ENCODE measurements at places on chromosomes 6 and 20.

DNA sequence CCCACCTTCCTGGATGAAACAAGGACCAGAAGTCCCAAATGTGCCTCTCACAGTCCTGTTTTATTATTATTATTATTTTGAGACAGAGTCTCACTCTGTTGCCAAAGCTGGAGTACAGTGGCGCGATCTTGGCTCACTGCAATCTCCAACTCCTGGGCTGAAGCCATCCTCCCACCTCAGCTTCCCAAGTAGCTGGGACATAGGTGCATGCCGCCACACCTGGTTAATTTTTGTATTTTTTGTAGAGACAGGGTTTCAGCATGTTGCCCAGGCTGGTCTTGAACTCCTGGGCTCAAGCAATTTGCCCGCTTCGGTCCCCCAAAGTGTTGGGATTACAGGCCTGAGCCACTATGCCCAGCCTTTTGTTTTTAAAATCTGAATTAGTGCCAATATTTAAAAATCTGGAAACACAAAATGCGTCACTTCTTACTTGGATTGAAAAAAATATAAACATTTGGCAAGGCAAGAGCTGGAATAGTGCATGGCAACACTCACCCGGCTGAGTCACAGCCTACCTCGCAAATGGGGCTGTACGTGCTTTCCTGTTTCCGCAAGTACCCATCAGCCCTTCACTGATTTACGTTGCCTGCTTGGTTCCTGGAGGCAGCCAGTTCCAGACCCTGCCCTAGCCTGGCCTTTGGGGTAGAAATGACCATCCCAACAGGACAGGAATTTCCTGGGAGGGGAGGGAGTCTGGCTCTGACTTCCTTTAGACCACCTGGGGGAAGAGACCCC, 6.3 kb downstream of the SDCBP2 start:
- DNase-seq = peak; percentile 75

DNA sequence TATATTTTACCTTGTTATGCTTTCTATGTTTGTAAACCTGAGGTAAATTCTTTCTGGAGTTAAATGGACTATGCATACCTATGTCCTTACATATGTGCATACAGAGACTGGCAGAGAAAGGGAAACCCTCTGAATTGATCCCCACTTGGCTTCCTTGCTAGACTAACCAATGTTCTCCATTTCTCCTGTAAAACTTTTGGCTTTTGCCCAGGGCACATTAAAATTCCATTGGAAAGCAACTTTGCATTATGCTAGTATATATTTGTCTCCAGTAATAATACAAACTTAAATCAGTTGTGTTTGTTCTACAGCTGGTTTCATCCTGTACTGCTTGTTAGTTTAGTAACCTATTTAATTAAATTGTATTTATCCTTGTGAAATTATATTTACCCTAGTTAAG, 646.0 kb upstream of the MARCKS start:
- DNase-seq = no peak

DNA sequence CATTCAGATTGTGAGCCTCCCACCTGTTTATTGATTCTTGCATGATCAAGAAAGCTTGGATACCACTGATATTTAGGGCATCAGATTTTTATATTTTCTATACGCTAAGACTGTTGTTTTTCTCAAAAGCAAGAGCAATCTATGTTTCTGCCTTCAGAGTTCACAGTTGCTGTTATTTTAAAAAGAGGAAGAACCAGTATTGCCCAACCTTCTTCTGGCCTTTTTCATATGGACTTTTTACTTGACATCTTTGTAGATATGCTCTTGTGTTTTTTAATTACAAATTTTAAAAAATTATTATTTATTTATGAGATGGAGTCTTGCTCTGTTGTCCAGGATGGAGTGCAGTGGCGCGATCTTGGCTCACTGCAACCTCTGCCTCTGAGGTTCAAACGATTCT, 28.9 kb downstream of the SLC17A5 start:
- no peak for DNase-seq

- no peak for DNase-seq
These were observed 111.8 kb downstream of the MAP7 start for GRCh38 chr6:136438441-136438840.

- DNase-seq = no peak
These were observed 2.3 kb downstream of the KLHDC3 start for GRCh38 chr6:43016176-43016942.

DNA sequence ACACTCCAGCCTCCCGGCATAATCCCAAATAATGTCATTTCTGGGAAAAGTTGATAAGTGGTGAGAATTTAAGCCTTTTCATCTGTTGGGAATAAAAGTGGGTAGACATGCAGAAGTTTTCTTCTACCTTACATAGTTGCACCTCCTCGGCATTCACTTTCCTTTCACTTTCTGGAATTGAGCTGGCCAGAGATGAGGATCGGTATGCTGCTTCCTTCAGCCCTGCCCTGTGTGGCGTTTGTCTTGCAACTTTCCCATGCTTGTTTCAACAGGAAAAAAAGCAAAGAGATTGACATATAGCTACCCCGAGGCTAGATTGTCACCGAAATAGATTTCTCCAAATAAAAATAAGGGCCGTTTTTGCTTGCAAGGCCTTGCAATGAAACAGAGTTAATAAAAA, 65.8 kb upstream of the JAG1 start:
- DNase-seq = no peak

- no peak for DNase-seq
These were observed 7.7 kb downstream of the TREML2 start for GRCh38 chr6:41193171-41193734.

DNA sequence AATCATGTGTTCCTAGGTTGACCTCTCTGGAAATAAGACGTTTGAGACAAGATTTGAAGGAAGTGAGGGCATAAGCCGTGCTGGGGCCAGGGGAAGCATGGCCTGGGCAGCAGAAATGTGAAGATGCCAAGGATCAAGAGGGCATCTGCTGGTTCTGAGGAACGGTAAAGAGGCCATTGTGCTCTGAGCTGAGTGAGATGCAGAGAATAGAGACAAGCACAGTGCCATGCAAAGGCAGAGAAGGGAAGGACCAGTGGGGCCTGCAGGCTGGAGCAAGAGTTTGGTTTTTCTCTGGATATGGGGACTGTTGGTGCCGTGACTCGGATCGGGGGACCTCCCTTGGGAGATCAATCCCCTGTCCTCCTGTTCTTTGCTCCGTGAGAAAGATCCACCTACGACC, 50.8 kb downstream of the SMPDL3A start:
- no peak for DNase-seq

- DNase-seq = no peak
These were observed 53.7 kb downstream of the SH3BGRL2 start for GRCh38 chr6:79684876-79685275.

GRCh38 chr6:111631903-111632460, 26.3 kb upstream of the TRAF3IP2 start:
- DNase-seq = no peak

- no peak for DNase-seq
These were observed 56.6 kb downstream of the MMUT start for GRCh38 chr6:49406250-49406970.

DNA sequence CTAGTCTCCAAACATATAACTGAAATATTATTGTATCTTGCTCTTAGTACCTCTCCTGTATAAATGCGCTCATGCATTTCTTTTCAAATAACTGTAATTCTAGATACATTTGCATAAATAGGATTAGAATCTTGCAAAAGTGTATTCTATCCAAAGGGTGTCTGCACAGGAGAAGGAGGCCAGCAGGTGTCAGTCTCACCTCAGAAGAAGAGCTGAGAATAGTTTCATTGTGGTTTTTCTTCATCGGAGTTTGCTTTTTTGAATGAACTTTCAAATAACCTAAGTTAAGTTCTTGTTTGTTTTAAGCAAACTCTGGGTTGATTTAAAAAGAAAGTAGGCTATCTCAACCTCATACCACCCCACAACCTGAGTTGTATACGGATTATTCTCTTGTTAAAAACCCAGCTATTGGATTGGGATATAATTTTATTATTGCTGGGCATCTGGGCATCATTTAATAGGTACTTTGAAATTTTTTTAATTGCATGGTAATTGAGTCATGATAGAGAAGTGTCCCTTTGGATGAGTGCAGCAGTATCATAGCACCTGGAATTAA, 125.0 kb upstream of the MLIP start:
- DNase-seq = no peak

GRCh38 chr6:111674413-111674812, 68.7 kb upstream of the TRAF3IP2 start:
- DNase-seq = no peak

DNA sequence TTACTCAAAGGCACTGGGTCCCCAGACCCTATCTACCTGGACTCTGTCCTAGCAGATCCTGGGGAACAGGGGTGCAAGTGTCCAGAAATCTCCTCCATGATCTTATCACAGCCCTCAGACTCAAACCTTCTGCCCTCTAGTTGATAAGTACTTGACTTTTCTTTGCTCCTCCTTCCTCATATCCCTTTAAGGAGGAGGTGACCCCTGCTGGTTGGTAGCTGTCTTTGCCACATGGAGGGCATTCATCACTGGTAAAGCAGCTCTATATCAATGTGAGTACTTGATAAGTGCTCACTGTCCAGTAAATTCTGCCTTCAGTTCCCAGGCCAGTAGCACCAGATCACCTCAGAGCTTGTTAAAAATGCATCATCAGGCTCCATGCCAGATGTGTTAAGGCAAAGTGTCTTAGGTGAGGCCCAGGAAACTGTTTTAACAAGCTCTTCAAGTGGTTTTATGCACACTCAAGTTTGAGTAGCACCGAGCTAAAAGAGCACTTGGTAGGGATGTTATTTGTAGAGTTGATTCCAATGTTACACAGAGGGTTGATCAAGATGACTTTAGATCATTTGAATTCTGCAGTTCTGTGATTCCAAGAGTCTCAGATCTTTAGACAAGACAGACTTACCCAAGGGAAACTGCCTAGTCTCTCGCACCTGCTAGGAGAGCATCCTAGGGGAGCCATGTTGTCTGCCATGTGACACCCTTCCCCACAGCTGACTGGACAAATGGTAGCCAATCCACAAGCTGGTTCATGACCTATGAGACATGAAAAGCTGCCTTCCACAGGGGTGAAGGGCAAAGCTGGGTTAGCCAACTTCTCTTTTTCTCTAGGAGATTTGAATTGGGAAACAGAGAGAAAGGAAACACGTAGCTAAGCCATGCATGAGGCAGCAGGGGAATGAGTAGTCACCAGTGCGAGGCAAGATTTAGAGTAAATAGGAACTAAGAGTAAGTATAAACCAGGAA, 18.6 kb downstream of the TREML2 start:
- DNase-seq = peak; percentile 22

- no peak for DNase-seq
These were observed 139.7 kb downstream of the SOBP start for GRCh38 chr6:107629548-107630129.

DNA sequence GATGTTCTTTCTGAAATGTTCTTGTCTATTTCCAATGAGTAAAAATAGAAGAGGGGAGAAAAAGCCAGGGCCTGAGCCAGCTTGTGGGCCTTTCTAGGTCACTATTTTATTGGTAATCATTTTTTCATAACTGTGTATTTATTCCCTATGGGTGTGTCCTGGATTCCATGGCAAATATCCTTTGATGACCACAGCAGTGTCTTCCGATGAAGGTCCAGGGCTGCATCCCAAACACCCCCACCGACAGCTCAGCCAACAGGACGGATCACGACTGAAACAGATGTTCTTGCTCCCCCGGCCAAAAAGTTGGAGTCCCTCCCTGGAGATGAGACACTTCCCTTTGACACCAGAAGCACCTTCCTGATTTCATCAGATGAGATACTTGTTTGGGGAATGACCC, 105.4 kb upstream of the PLEKHG1 start:
- DNase-seq = no peak

DNA sequence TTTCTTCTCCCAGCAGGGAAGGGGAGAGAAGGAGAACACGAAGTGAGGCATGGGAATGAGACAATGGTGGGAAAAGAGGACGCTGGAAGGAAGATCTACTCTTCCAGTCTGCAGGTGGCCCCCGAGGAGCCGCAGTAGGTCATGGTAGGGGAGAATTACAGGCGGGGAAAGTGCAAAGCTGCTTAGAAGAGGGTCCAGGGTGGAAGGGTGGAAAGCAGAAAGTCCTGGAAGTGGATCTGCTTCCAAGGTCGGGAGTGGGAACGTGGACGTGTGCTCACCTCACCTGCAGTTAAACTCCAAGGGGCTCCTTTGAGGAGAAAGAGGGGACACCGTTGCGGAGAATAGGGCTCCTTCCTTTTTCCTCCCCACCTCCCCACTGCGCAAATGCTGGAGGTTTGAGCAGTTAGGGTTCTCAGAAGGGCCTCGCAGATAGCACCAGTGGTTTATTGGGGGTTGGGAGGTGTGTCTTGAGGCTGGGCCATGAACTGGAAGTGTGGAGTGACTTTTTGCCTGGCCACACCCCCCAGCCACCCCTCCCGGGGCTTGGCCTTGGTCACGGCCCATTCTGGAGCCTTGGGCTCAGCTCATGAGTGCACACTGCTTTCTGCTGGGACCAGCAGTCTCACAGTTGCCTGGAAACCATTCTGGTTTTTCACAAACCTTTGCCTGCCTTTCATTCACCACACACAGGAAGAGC, 100.4 kb upstream of the MLN start:
- no peak for DNase-seq

GRCh38 chr6:63530991-63531390, 41.3 kb upstream of the LOC128125822 start:
- DNase-seq = no peak

DNA sequence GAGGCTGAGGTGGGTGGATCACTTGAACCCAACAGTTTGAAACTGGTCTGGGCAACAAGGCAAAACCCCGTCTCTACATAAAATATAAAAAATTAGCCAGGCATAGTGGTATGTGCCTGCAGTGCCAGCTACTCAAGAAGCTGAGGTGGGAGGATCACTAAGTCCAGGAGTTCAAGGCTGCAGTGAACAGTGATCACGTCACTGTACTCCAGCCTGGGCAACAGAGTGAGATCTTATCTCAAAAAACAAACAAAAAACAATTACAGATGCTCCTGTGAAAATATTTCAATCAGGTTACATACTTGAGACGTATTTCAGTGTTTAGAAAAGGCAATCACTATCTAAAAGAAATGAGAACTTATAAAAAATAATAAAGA, 33.8 kb downstream of the RANBP9 start:
- no peak for DNase-seq

DNA sequence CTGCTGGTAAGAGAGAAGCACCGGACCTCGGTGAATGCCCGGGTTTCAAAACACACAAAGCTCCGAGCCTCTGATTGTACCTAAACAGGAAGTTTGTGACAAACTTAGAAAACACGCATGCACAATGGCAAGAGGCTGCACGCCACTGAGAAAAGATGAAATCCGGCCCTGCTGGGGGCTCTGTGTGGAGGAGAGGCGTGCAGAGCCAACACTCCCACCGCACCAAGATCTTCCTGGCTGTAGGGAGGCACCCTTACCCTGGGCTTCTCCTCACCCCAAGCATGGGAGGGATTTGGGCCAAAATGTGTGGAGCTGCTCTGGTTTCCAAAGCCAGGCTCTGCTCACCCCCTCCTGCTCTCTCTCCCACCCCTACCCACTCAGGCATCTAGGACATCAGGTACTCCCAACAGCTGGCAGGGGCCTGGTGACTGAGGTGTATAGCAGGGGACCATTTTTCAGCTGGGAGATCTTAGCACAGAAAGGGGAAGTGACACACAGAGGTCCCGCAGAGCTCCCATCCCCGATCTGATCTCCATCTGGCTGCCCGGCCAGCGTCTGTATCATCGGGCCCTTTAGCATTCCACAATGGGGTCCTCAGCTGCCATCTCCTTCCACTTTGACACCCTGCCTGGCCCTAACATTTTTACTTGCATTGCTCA, 84.2 kb downstream of the TRERF1 start:
- no peak for DNase-seq

GRCh38 chr6:133185731-133186130, 55.4 kb upstream of the EYA4 start:
- DNase-seq = no peak

- DNase-seq = no peak
These were observed 59.4 kb downstream of the TRIM27 start for GRCh38 chr6:28864326-28864923.
